ENCODE measurements at places on chromosomes 6 and 20.

- DNase-seq, result no peak
Measured at GRCh38 chr6:41187924-41188886, 12.7 kb downstream of the TREML2 start.

GRCh38 chr6:148854096-148854495 is 107.3 kb downstream of the UST start:
- peak; percentile 62 for DNase-seq

DNA sequence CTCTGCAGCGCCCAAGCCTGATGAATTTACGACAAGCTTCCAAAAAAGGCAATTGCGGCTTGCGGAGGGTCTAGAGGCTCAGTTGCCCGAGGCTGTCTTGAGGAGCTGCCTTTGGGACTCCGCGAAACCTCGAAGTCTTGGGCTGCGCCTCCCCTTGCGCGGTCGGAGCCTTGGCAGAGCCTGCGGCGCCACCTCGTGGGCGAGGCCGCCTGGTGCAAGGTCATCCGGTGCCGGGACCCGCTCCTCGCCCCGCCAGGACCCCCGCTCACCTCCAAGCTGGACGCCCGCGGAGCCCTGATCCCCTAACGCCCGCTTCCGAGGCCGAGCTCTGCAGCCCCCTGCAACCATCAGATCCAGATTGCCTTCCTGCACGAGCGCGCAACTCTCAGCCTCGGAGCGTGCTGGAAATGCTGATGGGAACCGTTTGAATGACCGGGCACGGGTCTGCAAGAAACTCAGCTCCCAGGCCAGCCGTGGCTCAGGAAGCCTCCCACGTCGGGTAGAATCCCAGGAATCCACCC is 14.9 kb upstream of the FAM210B start:
- DNase-seq, result peak; percentile 43

GRCh38 chr6:34462551-34462971 is 3.3 kb upstream of the PACSIN1 start:
- peak; percentile 27 for DNase-seq

DNA sequence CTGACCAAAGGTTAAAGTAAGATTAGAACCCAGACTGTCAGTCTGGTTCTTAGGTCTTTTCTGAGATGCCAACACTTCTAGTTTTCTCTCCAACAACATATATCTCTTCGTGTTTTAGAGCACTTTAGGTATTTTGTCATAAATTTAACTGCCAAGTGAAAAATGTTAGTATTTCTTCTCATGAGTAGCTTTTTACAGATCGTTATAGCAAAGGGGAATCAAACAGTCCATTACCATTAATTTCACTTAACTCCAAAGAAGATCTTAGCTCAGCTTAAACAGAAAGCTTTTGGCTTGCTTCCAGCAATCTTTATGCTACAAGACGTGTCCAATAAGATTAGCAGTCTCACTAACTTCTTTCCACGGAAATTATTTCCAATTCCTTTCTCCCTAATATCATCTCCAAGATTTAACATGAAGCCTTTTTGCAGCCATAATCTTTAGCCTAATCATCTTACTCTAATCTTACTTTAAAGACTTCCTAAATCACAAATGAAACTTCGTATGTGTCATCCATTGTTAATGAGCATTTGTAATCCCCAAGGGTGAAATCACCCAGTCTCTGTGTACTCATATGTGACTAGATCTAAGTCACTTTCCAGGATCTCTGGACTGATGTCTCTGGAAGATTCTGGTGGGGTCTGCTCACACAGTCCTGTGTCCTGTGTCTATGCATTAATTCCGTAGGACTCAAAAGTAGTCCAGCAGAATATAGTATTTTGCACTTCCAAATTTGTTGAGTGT is 38.7 kb downstream of the MOXD1 start:
- peak; percentile 58 for DNase-seq

DNA sequence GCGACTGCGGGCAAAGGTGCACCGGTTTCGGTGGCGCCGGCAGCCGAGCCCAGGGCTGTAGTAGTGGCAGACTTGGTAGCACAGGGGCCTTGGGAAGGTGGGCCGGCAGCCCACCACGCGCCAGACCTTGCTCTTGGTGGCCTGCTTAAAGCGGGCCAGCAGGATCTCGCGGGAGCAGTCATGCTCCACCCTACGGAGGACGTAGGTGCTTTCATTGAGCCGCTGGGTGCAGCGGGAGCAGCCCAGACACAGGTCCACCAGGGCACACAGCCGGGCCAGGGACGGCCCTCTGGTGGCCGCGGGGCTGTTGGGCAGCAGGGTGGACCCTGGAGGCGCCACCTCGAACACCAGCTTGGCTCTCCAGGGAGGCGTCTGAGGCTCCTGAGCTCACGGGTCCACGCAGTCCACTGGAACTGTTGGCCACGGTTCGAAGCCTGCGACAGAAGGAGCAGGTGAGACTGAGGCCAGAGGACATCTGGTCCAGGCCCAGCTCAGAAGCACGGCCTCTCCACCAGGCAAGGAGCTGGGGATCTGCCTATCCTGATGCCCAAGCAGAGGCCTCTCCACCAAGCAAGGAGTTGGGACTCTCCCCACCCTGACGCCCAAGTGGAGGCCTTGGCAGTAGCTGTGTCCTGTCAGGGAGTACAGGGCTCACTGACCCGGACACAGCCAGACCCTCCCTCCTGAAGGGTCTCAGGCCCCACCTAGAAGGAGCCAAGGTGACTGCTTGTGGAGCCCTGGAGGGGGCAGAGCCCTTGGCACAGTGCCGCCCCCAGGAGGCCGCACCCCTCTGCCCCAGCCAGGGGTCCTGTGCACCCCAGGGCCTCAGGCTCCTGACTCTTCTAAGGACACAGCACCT is 1.0 kb downstream of the HELZ2 start:
- DNase-seq, result no peak

GRCh38 chr20:25525867-25526266 is 59.5 kb downstream of the NINL start:
- no peak for DNase-seq

DNA sequence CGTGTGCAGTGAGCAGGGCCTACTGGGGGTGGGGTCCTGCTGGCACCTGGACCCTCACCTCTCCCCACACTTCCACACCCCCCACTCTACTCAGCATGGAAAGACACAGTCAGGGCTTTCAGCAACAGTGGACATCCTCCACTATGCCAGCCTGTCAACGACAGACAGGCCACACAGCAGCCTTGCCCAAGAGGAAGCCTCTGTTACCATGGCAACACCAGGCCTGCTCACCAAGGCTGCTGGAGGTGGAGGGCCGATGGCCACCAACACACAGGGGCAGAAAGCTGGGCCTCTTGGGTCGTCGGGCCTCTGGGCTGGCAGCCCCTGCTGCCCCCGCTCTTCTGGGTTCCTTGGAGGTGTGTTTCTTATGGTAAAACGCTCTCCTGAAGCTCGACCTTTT is 13.6 kb downstream of the BNIP5 start:
- DNase-seq, result no peak

GRCh38 chr20:35014537-35014936 is 58.9 kb downstream of the MYH7B start:
- DNase-seq, result no peak

- no peak for DNase-seq
Measured at GRCh38 chr6:146905181-146905704, 299.0 kb upstream of the STXBP5 start.

- no peak for DNase-seq
Measured at GRCh38 chr6:150549007-150549406, 50.7 kb upstream of the PLEKHG1 start.

DNA sequence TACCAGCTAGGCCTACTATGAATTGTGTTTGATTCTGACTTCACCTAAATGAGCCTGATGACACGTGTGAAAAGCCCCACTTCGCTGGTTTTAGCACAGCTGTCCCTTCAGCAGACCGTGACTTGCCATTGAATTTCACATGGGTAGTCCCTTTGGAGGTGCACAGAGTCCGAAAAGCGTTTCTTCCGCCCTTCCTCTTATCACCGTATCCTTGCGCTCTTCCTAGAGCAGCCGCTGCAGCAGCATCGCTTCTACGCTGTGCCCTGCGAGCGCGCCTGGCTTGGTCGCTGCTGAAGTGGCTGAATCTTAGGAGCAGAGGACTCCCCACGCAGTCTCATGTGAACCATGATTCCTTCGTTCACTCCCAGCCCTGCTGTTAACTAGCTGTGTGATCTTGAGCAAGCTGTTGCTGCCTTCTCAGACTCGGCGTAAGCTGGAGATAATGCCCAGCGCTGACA is 127.0 kb downstream of the PACRG start:
- DNase-seq, result no peak

GRCh38 chr6:31075528-31075927 is 36.8 kb downstream of the C6orf15 start:
- DNase-seq, result no peak

- DNase-seq, result no peak
Measured at GRCh38 chr6:43900916-43901732, 131.1 kb downstream of the VEGFA start.

GRCh38 chr20:6081236-6081635 is 27.4 kb upstream of the LRRN4 start:
- DNase-seq, result no peak

DNA sequence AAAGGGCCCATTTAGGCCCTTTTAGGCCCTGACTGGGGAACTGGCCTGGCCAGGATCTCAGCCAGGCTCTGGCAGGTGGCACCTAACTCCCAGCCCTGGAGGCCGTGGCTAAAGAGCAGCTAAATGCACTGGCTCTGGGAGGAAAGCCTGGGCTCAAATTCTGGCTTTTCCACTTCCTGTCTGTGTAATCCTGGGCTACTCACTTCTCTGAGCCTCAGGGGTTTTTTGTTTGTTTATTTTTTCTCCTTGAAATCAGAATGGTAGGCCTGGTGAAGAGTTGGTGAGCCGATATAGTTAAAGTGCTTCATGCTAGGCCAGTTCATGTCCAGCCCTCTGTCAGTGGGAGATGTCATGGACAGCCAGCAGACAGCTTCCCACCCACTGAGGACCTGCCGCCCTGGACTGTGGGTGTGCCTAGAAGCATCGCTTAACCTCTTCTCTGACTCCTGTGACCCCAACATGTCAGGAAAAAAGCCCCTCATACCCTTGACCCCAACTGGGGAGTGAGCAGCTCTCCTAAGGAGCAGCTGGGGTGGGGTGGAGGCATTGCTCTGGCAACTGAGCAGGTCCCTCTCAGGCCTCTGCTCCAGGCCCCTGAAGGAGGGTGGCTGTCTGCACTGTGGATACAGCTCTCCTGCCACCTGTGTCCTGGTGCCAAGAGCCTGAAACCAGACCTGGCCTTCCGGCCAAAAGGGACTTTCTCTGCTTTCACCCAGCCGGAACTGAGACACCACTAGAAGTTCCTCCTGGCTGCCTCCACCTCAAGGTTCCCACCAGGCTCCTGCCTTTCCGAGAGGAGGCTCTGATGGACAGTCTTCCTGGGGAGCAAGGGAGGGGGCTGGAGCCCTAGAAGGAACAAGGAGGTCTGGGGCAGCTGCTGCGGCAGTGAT is 57.2 kb upstream of the MYL9 start:
- DNase-seq, result no peak

DNA sequence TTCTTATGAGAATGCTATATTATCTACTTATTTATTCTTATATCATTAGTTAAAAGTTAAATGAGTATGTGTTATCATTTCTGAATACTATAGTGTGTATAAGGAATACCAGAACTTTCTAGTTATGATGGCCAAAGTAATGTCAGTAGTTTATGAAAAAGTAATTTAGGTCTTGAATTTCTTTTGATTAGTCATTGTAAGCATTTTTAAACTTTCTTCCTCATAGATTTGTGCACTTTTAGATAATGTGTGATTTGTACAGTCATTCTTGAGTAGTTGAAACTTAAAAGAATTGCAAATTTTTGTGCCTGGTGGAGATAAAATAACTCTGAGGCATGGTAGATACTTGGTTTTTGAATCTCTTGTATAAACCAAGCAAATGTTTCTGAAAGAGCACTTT is 311.3 kb downstream of the CDKAL1 start:
- no peak for DNase-seq

DNA sequence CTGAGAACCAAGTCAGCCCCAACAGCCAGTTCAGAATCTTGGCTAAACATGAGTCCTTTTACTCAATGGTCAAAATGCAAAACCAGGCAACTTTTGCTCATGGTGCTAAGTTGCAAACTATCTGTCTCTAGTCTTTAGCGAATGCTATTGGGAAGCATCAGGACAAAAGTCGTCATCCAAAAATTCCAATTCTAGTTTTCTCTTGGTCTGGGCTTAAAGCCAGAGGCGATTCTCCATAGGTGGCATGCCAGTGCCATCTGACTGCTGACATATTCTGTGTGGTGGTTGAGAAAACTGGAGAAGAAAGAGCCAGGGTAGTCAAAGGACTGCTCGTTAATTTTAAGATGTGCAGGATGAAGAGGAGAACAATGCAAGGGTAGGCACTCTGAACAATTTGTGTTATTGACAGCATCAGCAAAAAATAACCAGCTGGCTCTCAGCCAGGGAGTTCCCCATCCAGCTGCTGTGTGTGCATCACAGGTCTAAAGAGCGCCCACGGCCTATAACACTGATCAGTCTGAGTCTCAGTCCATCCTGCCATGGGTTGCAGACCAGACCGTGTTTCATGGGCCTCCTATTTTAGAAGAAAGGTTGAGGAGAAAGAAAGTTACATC is 313.6 kb downstream of the ALDH8A1 start:
- DNase-seq, result no peak

DNA sequence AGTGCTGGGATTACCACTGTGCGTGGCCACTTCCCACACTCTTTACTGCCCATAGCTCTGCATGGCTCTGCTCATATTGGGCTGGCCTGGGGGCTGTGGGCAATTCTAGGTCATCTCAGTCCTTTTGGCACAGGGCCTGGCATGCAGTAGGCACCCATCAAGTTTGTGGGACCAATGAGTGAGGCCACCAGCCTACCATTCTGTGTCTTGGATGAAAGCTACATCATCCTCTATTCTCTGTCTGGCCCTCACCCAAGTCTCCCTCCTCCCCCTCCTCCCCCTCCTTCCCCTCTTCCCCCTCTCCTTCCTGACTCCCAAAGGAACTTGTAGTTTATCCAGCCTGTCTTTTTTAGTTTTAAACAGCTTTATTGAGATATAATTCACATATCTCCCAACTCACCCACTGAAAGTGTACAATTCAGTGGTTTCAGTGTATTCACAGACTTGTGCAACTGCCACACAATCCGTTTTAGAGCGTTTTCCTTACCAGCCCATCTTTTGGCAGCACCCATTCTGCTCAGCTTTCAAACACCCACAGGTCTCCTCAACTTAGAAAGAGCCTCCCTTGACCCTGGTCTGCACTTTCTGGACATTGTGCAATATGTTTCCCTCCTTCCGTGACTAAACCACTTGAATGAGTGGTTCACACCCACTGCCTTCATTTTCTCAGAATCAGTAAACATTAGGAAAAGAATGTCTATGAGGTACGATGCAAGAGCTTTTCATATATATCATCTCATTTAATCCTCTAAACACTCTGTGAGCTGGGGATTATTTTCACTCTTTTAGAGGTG is 21.5 kb upstream of the MRPS18A start:
- DNase-seq, result peak; percentile 85

DNA sequence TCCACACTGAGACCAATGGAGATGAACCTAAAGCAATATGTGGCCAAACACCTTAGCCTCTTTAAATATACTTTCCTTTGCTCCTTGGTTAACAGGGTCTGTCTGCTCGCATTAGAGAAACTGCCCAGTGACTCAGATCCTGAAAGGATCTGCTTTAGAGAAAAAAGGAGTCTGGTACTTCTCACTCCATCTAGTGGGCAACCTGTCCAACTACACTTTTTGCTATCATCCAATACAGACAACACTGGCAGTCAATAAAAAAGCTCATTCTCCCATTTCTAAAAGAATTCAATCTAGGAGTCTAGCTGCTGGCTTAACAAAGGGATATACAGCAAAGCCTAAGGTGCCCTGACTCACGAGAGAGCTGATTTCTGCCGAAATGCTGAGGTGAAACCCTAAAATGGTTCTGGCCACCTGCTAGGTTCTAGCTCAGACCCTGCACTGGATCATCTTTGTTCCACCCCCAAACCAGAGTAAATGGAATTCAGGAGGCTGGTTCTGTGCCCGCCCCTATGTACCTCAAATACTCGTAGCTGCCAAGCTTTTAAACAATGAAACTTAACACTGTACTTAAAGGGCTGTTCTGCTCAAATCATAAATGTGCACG is 11.5 kb downstream of the GNL1 start:
- DNase-seq, result peak; percentile 73
